ENCODE measurements at places on chromosomes 1 and 21. TPM values are rescaled to one million over a fixed set of nuclear protein-coding genes. Genes with fewer than 3 reads are reported as not detected.

SPATA17 gene
- total RNA-seq = 1.5 TPM

CFAP45 gene
- 0.13 TPM for total RNA-seq

ESPN gene
- total RNA-seq = 0.96 TPM

CXADR gene
- total RNA-seq = 25.9 TPM

UTS2 gene
- not detected for total RNA-seq

YOD1 gene
- total RNA-seq = 9.2 TPM

LRRC53 gene
- total RNA-seq = not detected

FAM163A gene
- total RNA-seq = not detected

DYRK1A gene
- total RNA-seq = 43.9 TPM

- DNase-seq = no peak
Observed at GRCh38 chr1:209384710-209385550, 198.6 kb upstream of the CAMK1G start.

GRCh38 chr1:65756616-65757015, 36.1 kb upstream of the PDE4B start:
- no peak for DNase-seq

DNA sequence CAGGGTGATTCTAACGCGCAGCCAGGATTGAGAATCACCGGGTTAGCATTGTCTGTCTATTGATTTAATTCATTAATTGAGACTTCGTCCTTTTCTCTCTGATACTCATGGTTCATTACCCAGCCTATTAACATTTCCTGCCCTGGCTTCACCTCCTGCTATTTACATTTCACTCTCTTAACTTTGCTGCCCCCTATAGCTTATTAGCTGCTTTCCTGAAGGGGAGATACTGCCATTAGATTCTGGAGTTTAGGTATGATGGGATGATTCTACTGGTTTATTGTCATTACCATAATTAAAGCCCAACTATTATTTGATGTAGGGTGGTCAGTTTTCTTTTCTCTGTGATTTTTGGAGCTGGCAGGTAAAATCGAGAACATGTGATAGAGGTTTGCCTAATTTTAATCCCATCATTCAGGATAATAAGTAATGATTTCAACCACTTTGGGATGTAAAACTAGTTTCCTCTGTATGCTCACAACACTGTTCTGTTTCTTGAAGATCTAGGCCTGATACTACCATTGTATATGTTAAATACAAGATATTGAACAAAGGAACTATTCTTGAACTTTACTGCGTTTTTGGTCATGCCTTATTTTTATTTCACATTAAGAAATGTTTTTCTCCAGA, 6.4 kb downstream of the PPP2R5A start:
- peak; percentile 84 for DNase-seq

- no peak for DNase-seq
Observed at GRCh38 chr1:226019572-226019971, 20.4 kb upstream of the SDE2 start.

- no peak for DNase-seq
Observed at GRCh38 chr1:212465311-212465710, 32.6 kb downstream of the NENF start.

DNA sequence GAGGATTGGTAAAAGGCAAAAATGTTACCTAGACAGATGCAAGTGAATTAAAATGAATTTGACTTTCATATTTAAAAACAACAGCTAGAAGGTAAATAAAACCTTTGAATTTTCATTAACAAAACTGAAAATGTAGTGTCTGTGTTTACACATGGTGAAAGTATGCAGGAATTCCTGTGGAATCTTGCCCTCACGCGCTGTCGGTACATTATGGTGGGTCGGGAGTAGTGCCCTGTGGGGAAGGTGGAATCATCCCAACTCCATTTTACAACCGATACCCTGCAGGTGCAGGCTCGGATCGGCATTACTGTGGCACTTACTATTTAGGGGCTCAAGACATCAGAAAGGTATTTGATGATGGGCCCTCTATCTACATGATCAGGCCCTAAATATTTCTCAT, 197.2 kb upstream of the MAP1LC3C start:
- DNase-seq = no peak

- no peak for DNase-seq
Observed at GRCh38 chr1:116826818-116827606, 72.8 kb downstream of the CD2 start.

- no peak for DNase-seq
Observed at GRCh38 chr1:245168086-245168485, 13.3 kb downstream of the KIF26B start.

DNA sequence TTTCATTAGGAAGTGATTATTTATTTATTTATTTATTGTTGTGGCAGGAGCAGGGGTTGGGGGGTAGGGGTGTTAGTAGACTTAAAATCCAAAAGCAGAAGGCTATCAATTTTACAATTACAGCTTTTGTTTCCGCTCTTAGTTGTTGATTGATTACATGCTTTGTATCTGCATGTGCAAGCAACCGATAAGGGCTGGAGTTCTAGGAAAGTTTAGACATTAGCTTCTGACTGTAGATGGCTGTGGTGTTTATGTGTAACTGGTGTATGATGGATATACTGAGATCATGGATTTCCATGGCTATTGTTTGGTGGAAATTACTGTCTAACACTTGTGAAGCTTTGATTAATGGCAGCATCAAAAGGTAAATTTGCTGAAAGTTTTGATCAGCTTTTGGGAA, 2.8 kb downstream of the ST6GALNAC5 start:
- DNase-seq = no peak

- DNase-seq = no peak
Observed at GRCh38 chr1:232090816-232091215, 464.2 kb downstream of the DISC1 start.

DNA sequence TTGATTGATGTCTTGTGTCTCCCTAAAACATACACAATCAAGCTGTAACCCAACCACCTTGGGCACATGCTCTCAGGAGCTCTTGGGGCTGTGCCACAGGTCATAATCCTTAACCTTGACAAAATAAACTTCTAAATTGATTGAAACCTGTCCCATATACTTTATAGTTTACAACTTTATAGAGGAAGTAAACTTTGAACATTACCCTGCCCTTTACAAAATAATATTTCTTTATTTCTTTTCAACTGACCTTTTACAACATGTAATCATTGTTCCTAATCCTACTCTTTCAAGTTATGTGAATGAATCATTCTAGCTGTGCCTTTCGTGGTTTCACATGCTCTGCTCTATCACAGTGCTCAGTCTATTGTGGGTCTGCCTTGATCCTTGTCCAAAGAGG, 118.3 kb upstream of the ATP1A1 start:
- peak; percentile 43 for DNase-seq

- no peak for DNase-seq
Observed at GRCh38 chr1:156106624-156107488, 7.7 kb upstream of the LMNA start.

DNA sequence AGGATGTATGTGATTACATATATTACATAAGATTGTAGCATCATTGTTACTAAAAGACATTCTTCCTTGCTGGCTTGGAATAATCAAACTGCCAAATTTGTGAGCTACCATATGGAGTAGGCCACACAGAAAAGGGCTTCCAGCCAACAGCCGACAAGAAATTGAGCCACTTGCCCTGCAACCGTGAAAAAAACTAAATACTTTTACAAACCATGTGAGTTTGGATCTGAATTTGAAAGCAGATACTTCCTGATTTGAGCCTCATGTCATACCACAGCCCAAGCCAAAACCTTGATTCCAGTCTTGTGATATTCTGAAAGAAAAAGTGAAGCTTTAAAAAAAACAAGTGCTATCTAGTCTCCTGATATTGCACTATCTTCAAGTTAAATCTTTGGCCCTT, 55.6 kb upstream of the PRMT6 start:
- no peak for DNase-seq

- DNase-seq = peak; percentile 34
Observed at GRCh38 chr1:240091614-240092300, at the start of gene FMN2. Gene FMN2, plus strand, starts transcription at chr1:240091883. Its CDS starts 227 bp downstream, at chr1:240092110.

GRCh38 chr1:45411510-45411899, 71.3 kb upstream of the MUTYH start:
- peak; percentile 65 for DNase-seq

All from SK-MEL-5 (cell line).